ENCODE measurements at places on chromosomes 5 and 9.

GRCh38 chr9:121324316-121324715 lies 45.7 kb downstream of the STOM start:
- DNase-seq = no peak

DNA sequence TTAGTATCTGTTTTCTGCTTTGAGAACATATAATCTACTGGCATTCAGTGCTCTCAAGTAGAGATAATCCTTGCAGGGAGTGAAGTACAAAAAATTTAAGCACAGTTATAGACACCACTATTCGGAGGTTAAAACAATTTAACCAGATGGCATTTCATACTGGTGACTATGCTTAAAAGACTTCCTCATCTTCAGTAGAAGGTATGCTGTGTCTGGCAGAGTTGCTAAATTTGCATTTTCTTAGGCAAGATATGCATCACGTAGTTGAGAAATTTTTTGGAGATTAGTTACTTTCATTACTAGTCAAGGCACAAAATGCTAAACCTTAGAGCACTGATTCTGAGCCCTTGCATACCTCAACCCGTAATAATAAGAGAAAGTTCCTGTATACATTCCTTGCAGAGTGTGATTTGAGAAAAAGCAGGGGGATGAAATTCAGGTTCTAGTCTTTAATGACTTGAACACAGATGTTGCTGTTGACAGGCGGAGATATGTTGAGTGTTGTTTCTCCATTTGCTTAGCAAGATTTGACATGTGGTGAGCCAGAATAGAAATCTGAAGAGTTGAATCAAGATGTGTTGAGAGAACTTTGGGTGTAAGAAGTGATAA lies 70.8 kb upstream of the STARD4 start:
- peak; percentile 70 for DNase-seq

DNA sequence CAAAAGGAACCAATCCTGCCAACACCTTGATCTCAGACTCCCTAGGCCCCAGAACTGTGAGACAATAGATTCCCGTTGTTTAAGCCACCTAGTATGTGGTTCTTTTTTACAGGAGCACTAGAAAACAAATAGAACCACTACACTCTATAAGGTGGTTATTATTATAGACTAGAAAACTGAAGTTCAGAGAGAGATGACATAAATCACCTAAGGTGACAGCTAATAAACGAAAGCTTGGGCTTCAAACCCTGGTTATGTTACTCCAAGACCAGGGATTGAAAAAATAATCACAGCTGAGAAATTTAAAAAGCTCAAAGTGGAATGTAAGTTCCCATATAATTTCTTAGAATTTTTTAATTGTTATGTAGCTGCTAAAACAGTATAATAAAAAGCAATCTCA lies 716.2 kb upstream of the DMAC1 start:
- DNase-seq = no peak

DNA sequence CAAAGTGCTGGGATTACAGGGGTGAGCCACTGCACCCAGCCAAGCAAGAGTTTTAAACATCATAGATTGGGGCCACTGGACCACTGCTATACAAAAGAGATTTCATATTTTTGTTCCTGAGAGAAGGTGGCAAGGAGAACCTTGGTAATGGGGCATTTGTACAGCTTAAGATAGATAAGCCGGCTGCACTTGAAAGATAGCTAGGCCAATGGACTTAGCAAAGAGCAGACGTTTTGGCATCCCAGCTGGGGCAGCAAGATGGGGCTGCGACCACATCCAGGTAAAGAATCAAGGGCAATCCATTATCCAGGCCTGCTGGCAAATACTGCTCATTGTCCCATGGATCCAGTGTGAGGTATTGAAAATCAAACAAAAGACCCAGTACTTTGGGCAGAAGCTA lies 3.9 kb upstream of the ISCA1 start:
- DNase-seq = no peak

DNA sequence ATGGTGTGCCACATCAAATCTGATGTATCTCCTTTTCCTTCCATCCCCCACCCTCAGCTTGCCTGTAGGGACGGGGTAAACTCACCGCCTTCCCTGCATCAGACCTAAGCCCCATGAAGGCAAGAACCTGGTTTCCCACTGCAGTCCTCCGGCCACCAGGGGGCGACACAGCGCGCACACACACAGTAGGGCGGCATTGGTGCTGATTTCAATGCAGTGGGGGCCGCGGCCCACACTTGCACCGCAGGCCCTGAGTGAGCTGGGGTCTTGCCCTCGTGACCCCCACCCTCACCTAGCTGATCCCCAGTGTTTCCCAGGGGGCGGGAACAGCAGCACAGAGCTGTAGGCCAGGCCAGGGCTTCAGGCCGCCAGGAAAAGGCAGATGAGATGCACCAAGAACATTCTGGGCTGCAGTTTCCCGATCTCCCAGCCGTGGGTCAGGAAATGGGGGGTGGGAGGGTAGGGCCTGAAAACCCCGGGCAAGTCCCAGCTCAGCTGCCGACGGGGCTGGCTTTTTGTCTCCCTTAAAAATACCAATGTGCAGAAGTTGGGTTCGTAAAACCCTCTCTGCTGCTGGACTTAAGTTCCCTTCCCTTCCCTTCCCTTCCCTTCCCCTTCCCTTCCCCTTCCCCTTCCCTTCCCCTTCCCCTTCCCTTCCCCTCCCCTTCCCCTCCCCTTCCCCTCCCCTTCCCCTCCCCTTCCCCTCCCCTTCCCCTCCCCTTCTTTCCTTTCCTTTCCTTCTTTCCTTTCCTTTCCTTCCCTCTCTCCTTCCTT lies 19.5 kb downstream of the FAM163B start:
- no peak for DNase-seq

- DNase-seq = peak; percentile 48
Measured at GRCh38 chr5:95892784-95893354, 68.8 kb downstream of the ELL2 start.

DNA sequence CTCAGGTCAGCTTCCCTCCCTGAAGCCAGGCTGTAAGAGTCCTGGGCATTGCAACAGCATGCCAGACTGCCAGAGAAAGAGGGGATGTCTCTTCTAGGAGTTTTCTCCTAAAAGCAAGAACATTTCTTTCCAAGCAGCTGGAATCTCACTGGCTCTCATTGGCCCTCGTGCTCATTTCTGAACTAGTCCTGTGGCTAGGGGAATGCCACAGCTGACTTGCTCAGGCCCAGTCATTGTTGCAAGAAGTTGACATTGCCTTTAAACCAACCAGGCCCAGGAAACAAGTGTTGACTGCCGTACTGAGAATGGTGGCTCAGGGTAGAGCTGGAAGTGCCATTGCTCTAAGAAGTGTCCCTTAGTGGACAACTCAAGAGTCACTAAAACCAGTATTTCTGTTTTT lies 15.0 kb upstream of the CEP120 start:
- no peak for DNase-seq

- no peak for DNase-seq
Measured at GRCh38 chr5:61311056-61311610, 20.9 kb upstream of the ZSWIM6 start.

DNA sequence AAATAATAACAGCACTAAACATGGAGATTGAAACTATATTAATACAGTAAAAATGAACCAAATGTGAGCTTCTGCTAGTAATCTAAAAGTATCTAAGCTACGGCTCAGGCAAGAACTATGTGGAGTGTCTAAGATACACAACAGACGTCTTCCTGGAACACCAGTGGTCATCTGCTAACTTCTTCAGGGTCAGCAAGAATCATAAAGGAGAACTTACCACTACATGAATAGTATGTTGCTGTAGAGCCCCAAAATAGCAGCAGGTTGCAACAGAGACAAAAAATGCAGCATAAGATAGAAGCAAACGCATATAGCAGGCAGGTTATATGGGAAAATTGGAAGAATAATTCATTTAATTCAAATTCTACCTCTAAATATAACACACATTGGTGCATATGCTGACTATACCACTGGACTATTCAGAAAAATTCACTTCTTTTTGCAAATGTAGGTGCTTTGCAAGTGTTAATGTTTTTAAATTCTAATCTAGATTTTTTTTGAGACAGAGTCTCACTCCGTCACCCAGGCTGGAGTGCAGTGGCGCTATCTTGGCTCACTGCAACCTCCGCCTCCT lies 27.1 kb downstream of the DCTN4 start:
- no peak for DNase-seq

DNA sequence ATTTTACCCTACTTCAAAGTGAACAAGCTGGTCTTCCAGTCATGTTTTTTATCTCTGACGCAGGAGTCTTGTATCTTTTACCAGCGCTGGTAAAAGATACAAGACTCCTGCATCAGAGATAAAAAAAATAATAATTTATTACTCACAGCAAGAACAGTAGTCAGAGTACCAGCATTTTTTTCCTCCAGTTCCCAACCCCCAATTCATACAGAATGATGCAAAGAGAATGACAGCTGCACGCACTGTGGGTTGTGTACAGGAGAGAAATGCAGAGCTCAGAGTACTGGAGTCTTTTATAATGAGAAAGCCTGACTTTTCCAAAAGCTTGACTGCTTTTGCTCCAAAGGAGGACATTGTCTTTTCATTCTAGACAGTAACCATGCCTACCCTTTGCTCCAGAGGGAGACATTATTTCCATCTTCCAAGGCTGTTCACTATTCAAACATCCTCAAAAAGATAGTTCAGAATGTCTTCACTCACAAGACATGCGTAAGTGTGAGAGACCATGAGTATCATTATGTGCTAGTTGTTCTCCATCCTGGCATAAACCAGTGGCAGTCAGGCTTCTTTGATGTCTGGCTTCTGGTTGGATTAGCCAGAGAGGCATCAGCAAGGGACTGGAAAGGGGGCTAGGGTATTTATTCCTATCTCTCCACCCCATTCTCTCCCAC lies 14.3 kb upstream of the RANBP6 start:
- DNase-seq = no peak

GRCh38 chr5:180375955-180376354 lies 22.8 kb upstream of the GFPT2 start:
- DNase-seq = no peak

- peak; percentile 89 for DNase-seq
Measured at GRCh38 chr5:96324708-96325107, 108.3 kb downstream of the PCSK1 start.

- no peak for DNase-seq
Measured at GRCh38 chr5:115530426-115530825, 14.1 kb downstream of the FEM1C start.

DNA sequence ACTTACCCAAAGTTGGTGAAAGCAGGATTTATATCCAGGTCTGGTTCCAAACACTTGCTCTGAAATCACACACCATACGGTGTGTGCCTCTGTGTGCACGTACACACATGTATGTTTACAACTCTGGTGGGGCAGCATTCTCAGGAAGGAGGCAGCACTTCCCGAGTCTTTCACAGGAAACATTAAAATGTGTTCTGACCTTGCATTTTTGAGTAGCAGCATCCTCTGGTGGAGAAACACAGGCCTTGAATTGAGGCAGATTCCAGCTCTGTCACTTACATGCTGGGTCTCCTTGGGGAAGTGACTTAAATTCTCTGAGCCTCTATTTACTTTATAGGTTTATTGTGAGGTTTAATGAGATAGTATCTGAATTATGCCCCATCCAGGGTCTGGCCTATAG lies 126.4 kb downstream of the RGS3 start:
- DNase-seq = peak; percentile 52

DNA sequence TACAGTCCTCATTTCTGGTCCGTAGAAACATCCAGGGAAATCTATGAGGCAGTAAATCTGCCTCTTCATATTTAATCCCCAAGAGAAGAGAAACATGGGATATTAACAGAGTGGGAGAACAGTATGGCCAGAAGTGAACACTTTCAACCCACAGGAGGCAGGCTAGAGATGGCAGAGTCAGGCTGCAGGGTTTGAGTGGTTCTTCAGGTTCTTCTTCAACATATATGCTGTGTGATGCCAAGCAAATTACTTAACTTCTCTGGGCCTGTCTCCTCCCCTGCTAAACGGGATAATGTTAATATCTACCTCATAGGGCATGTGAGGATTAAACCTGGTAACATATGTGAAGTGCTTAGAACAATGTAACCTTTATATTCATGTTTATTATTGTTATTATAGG lies 321.8 kb downstream of the PSAT1 start:
- DNase-seq = no peak

GRCh38 chr9:104240890-104241289 lies 146.8 kb downstream of the SMC2 start:
- DNase-seq = no peak

- DNase-seq = no peak
Measured at GRCh38 chr9:130638284-130639123, 25.9 kb upstream of the PRDM12 start.

GRCh38 chr9:137611623-137612609 lies 6.4 kb downstream of the ARRDC1 start:
- DNase-seq = peak; percentile 70

GRCh38 chr9:79408617-79409016 lies 163.1 kb upstream of the TLE4 start:
- DNase-seq = peak; percentile 26

DNA sequence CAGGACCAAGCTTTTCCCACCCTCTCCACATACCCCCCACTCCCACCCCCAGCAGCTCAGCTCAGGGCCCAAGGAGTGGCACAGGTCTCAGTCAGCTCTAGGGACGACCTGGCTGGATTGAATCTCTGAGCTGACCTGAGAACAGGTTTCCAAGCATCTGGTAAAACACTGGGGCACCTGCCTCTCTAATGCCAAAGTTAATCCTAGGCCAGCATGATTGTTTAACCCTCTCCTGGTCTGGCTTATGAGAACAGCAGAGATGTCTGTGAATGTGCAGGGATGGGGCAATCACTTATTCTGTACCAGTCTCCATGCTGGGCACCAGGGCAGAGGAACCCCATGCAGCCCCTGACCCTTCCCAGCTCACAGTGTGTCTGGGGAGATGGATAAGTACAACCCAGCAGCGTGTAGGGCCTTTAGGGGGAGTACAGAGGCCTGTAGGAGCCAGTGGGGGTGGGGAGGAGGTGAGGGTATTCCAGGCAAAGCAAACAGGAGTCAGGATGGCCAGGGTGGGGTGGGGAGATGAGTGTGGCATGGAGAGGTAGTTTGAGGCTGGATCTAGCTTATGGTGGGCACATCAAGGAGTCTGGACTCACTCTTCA lies 678 bp upstream of the KIF12 start:
- no peak for DNase-seq

GRCh38 chr9:90773617-90774016 lies 28.0 kb upstream of the SYK start:
- no peak for DNase-seq

GRCh38 chr9:135572233-135572632 lies 10.7 kb downstream of the PAEP start:
- no peak for DNase-seq

GRCh38 chr5:149749481-149750365 lies 19.6 kb downstream of the PPARGC1B start:
- DNase-seq = no peak

- DNase-seq = peak; percentile 24
Measured at GRCh38 chr5:169973056-169973455, 7.2 kb downstream of the INSYN2B start.

- DNase-seq = no peak
Measured at GRCh38 chr5:40685193-40685592, 5.5 kb downstream of the PTGER4 start.

DNA sequence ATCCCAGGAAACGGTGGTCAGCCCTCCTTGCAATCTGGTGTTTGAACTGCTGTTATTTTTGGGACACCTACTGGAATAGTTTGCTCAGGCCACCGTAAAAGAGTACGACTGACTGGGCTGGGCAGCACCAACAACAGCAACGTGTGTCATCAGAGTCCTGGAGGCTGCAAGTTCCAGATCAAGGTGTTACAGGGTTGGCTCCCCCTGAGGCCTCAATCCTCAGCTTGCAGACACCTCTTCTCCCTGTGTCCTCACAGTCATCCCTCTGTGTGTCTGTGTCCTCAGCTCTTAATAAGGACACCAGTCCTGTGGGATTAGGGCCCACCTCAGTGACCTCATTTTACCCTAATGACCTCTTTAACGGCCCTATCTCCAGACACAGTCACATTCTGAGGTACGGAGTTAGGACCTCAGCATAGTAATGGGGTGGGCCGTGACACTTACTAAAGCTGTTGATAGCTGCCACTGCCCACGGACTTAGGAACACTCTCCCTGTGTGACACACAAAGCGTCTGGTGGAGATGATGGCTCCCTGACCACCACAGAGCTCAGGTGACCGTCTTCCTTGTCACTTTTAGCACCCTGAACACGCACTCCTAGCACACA lies 16.8 kb downstream of the GLT6D1 start:
- no peak for DNase-seq

All from astrocyte of the spinal cord (primary cell).